Mesothelial cell of epicardium (in vitro differentiated cells): ENCODE measurements at places on chromosomes 12 and 14. TPM values are rescaled to one million over a fixed set of nuclear protein-coding genes. Genes with fewer than 3 reads are reported as not detected.

The KRT74 gene
- not detected in 3 replicates for total RNA-seq

The TMEM233 gene
- not detected in 3 replicates for total RNA-seq

The TAS2R8 gene
- 0.18 to 0.42 TPM (median 0.29 TPM) in 3 replicates for total RNA-seq

DNA sequence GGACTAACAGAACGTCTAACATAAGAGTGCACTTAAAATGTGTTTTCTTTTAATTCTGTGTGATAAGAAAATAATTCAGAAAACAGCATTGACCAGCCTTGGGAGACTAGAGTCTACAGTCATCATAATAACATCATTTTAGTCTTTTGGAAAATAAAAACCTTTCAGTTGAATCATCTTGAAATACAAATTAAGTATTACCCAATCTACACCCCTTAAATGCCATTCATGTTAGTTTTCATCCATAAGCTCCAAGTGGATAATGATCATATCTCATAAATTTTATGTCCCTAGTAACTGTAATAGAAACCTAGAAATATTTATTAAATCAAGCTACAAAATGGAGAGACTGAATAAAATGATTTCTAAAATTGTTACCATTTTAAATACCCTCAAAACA lies 32.4 kb downstream of the EPS8 start:
- DNase-seq = no peak

- no peak for DNase-seq
Measured at GRCh38 chr14:97153527-97153926, 356.3 kb downstream of the VRK1 start.

- DNase-seq = no peak
Measured at GRCh38 chr12:99431203-99431602, 216.3 kb upstream of the GARIN6 start.
